ENCODE measurements at places on chromosomes 6 and 20.

- DNase-seq, result no peak
Observed at GRCh38 chr20:57714409-57715267, 4.8 kb upstream of the PMEPA1 start.

DNA sequence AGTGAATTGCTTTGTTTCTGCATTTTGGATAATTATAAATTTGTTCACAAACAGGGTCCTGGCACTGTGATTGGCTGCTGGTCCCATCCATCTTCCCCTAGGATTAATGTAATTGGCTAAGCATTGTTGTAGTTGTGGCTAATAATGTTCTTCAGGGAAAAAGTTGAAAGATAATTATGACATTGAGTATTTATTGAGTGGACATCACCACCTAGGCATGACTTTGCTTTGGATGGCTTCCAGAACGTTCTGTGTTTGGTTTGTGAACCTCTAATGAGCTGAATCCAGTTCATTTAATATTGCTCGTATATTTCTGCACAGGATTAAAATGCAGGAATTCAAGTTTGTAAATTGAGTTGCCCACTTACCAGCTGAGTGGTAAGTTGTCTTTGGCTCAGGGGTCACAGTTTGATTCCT lies 55.1 kb downstream of the ARID1B start:
- no peak for DNase-seq

- DNase-seq, result no peak
Observed at GRCh38 chr20:20084296-20084752, 32.0 kb downstream of the CFAP61 start.

DNA sequence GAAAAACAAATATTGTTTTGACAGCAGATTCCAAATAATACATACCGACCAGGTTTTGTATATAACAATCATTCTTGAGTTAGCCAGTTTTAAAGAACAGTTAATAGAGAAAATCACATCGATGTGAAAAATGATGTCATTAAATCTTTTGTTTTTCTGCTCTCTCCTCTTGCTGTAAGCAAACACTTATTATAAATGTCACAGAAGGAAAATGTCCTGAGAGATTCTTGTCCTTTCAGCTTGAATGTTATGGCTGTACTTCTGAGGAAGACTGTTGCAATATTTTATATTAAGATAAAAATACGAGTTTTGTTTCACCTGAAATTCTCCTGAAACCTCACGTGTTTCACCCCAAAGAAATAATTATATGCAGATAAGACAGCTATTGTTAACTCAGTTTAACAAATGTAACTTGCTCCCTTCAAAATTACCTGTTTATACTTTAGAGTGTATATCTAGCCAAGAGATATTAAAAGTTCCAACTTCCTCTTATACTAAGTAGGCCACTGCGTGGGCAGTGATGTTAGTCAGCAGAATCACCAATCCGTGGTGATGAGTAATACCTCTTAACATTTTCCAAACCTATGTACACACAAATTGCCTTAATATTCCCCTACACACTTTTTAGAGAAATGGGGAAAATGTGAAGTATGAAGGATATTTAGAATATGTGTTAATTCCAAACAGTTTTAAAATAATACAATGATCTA lies 1111.4 kb upstream of the CITED2 start:
- DNase-seq, result no peak

DNA sequence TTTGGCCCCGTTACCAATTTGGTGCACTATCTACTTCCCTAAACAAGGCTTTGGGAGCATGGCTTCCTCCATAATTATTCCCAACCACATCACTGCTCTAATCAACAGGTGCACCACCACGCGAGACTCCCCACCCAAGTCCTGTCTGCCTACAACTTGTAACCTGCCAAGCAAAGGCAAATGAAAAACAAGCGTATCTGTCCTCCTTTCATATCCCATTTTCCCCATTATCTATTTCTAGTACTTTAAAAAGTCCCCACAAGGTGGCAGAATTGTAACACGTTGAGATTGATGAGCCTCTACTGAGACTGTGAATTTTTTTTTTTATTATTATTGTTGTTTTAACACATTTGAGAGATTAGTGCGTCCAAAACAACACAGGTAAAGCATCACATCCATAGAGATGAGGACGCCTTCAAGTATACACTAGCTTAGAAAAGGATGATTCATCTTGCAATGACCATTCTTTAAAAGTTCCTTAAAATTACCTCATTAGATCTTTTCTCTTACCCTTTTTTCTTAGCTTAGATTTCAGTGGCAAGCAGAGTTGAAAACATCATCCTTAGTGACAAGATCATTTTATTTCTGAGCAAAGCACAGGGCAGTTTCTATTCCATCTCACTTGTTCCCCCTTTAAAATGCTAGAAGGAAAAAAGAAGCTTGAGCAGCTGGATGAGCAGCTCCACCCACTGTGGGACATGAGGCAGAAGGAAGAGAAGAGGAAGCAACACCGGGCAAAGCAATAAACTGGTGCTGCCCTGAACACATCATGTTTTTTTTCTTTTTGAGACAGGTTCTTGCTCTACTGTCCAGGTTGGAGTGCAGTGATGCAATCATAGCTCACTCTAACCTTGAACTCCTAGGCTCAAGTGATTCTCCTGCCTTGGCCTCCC lies 210.8 kb downstream of the ARHGAP18 start:
- DNase-seq, result no peak

DNA sequence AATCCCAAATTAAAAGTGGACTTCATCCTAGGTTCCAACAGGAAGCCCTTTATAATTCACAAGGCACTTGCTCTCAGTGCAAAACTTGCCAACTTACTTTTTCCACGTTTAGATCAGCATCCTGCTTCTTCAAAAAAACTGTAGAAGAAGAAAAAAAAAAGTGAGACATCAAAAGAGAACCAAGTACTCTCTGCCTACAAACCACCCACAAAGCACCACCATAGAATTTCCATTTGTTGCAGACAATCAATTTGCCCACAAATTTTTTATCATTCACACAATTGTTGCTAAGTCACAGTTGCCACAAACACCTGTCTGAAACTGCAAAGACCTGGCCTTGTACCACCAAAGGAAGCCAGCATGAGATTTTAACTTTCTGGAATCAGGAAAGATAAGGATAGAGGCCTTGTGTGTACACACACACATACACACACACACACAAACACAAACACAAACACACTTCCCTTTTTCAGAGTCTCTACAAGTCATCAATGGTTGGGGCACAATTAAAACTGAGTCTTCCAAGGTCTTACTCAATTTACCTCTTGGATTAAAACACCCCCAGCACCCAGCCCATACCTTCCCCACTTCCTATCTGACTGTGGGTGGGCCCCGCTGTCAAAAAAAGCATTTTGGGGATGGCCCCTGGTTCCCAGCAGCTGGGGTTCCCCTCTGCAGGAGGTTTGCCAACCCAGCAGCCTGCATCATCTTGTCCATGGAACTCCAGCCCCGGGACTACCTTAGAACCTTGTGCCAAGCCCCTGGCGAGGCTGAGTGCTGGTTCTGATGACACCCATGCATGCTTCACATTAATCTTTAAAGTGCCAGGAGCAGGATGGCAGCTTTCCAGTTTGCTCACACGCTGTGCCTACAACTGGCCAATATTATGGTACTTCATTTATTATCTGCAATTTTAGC lies 26.5 kb downstream of the FYN start:
- DNase-seq, result no peak

GRCh38 chr6:107576852-107577251 lies 86.9 kb downstream of the SOBP start:
- DNase-seq, result no peak

DNA sequence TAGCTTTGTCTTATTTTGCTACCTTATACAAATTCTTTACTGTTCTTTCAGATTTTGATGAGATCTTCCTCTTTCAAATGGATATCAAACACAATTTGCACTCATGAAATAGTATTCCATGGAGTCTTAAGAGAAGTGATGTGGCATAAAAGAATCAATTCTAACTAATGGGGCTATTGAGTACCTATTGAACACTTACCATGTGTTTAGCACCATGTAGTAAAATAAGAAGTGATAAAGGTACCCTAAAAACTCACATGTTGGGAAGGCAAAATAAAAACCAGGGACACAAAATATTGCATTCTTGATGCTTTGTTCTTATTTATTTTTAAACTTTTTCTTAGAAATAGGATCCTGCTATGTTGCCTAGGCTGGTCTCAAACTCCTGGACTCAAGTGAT lies 56.2 kb downstream of the KIF13A start:
- DNase-seq, result no peak

DNA sequence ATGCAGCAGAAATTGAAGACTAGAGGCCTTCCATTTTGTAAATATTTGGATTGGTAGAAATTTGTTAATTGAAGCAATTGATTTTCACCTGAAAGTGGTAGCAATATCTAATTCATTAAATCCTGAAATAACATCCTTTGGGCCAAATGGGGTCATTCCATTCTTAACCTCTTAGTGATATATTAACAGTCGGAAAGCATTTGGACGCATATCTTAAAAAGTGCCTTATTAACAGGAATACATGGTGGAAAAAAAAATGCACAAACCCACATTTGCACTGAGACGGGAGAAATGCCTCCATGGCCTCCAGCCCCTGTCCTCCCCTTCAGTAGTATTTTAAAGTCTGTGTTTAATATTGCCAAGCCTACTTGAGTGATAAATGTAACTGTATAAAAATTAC lies 205.5 kb downstream of the TFAP2B start:
- DNase-seq, result no peak

GRCh38 chr20:40489886-40490285 lies 199.2 kb downstream of the MAFB start:
- DNase-seq, result no peak

GRCh38 chr6:70398783-70399728 lies 14.3 kb upstream of the FAM135A start:
- DNase-seq, result no peak

DNA sequence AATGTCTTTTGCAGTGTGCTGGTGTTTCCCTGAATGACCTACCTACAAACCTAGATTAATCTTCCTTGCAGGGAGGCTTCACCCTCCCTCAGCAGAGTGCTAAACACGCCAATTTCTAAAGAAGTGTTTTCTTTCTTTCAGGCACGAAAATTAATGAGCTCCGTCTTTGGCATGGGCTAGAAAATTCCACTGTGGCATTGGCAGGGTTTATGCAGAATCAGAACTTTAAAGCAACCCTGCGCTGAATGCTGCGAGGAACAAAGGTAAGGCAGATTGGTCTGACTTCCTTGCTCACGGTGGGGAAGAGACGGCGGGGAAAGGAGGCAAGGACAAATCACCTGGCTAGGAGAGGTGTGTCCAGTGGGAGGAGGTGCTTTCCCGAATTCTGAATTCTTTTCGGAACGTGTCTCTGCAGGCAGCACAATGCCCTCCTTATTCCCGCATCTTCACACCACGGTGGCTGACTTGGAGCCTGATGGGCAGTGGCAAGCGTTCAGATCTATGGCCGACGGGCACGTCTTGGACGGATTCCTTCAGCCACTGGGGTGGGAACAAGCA lies 6.2 kb upstream of the BANF2 start:
- DNase-seq, result no peak

- DNase-seq, result peak; percentile 44
Observed at GRCh38 chr6:125918681-125919566, 37.6 kb upstream of the HINT3 start.

DNA sequence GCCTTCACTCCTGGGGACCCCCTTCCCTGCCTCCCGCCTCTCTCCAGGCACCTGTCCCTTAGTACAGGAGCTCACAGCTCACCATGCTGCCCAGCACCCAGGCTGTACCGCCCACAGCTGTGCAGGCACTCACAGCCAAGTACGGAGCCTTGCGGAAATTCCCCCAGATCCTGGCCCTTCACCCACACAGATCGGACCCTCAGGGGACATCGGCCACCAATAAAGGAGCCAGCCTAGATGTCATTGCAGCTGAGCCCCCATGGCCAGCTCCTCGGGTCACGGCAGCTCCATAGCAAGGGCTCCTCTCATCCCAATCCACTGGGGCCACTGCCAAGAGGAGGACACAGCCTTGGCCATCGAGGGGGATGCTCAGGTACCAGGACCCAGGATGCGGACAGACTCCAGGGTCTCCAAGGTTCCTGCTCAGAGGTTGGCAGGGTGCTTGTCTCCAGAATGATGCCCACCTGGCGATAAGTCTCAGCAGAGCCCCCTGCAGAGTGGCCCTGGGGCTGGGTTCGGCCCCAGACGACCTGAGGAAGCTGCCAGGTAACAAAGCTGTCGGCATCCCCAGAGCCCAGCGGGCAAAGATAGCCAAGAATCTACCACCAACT lies 82.3 kb downstream of the YTHDF1 start:
- DNase-seq, result no peak

DNA sequence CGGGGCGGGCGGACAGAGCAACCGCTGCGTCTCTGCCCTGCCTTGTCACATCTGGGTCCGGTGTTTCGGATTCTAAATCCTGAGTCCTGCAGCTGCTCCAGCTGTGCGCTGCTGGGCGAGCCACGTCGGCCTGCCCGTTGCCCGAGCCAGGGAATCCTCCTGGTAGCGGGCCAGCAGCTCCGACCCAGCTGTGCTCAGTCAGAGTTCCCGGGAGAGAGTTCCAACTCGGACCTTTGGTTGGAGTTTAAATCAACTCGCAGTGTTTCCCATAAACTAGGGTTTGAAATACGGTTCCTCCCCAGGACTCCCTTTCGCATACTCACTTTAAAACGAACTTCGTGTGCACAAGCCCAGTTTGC lies 315 bp upstream of the PDE10A start:
- no peak for DNase-seq

DNA sequence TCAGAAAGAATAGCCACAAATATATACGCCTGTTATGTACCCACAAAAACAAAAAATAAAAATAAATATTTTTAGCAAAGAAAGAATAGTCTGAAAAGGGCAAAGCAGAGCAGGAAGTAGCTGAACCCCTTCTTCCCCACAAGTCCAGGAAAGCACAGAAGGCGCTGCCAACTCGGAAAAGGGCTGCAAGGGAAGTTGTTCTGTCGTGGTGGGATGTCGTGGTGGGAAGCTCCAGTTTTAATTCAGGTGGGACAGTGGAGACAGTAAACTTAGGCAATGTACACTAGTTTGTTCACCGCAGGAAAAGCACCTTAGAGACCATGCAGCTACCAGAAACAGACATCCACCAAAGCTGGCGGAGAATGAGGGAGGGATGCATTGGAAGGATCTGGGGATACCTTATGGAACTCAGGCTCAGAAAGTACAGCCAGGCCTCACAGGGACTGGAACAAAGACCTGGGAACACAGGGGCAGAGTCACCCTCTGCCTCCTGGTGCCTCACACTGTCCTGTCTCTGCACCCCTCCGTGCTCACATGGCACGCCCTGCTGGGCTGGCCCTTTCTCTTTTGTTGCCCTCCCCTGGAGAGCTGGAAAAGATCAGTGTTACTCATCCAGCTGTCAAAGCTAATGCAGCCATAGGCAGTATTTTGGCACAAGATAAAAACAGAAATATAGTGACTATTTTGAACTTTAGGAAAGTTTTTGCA lies 3.3 kb upstream of the APMAP start:
- no peak for DNase-seq

- DNase-seq, result peak; percentile 96
Observed at GRCh38 chr6:33271468-33272274, at the start of the genes RPS18 and VPS52. Gene RPS18, plus strand, starts transcription at chr6:33272075. Its CDS starts 45 bp downstream, at chr6:33272120. Gene VPS52, minus strand, starts transcription at chr6:33271876. Its CDS starts 201 bp downstream, at chr6:33271675.

GRCh38 chr20:62479156-62479555 lies 3.4 kb upstream of the GATA5 start:
- no peak for DNase-seq

DNA sequence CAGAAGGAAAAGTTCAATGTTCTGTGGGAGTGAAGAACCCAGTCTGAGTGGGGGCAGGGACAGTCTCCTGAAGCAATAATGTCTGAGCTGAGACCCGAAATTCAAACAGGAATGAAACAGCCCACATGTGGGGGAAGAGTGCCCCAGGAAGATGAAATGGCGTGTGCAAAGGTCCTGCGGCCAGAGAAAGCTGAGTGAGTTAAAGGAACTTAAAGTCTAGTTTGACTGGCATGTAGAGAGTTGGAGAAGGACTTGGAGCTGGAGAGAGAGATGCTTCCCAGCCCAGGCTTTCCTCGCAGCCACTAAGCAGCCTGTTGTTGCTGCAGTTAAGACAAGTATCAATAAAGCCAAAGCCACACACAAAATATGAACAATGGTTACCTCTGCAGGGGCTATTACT lies 38.0 kb upstream of the MDGA1 start:
- no peak for DNase-seq

Data from CD4-positive, alpha-beta T cell treated with Interferon gamma for 1 hour (primary cell).